ENCODE measurements at places on chromosomes 16 and 17. TPM values are rescaled to one million over a fixed set of nuclear protein-coding genes. Genes with fewer than 3 reads are reported as not detected.
A peak's percentile ranks its signal among the peaks of the same experiment; 100 is the strongest.

- DNase-seq, result no peak
These were observed 142.5 kb downstream of the CMIP start for GRCh38 chr16:81586977-81587625.

DNA sequence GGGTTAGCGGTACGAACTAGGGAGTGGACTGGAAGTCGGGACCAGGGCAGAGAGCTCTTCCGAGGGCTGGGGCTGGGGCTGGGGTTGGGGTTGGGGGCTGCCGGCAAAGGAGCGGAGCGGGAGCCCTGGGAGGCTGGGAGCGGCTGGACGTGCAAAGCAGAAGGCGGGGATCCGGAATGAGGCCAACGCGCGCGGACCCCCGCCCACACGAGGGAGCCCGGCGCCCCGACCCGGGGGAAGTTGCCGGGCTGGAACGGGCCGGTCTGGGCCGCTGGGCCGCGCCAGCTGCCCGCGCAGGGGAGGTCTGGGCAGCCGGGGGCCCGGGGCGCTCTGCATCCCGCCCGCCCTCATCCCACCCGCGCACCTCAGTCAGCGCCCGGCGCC is 323 bp downstream of the ST3GAL2 start:
- no peak for DNase-seq

DNA sequence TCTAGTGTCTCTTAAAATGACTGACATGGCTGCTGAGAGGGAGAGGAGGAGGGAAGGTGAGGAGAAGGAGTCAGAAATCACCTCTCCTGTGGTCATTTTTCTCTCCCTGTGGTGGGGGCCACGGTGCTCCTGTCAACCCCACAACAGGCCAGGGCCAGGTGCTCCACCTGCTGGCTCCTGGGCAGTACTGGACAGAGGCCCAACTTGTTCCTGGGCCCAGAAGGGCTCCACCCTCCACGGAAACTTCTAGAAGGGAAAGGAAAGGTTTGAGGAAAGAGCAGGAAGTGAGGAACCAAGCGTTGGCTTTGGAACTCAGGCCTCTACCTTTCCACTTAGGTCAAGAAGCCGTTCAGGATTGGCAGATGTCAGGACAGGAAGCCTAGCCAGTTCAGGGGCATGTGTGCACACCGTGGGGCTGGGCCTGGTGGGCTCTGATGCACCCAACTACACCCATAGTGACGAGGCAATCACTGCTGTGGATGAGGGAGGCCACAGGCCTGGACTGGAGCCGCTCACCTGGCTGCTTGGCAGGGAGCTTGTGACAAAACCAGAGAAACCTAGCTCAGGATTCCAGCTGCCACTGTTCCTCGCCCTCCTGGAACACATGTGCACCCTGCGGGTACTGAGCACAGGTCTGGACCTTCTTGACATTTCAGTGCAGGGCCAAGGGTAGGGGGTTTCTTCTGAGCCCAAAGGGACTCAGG is 36.1 kb downstream of the WNT3 start:
- peak; percentile 36 for DNase-seq

DNA sequence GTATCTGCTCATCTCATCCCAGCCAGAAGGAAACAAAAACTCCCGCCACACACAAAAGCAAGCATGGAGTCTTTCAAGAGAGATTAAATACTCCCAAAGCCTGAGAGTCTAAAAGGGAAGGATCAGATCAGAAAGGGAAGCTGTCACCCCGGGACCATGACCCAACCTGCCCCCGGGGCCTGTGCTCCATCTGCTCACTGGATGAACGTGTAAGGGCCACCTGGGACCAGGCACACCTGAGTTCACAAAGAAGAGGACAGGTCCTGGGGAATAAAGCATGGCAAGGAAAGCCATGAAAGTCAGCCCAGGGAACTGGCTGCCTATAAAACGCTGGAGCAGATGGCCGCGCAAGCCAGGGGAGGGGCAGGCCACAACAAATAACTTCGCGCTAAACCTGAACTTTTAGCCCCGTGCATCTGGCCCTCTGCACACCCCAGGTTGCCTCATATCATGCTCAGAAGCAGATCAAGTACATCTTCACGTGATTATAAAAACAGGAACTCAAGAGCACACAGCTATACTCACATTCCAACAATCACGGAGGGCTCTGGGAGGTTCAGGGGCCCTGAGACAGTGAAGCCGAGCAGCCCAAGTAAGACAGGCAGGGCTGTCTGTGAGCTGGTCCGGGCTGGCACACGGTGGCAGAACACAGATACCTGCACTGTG is 3.4 kb downstream of the TMEM11 start:
- DNase-seq, result no peak

The PMFBP1 gene
- 0.68 TPM for total RNA-seq

- no peak for DNase-seq
These were observed 2.7 kb upstream of the CEMP1 start for GRCh38 chr16:2533912-2534311.

GRCh38 chr17:65604070-65604469 is 42.6 kb upstream of the AXIN2 start:
- DNase-seq, result no peak

Measured in natural killer cell (primary cell).